ENCODE measurements at places on chromosomes 2 and 18.

GRCh38 chr2:216491793-216492596 is 6.6 kb upstream of the RPL37A start:
- no peak for DNase-seq

- DNase-seq = no peak
Observed at GRCh38 chr2:75603477-75603876, 42.7 kb upstream of the EVA1A start.

DNA sequence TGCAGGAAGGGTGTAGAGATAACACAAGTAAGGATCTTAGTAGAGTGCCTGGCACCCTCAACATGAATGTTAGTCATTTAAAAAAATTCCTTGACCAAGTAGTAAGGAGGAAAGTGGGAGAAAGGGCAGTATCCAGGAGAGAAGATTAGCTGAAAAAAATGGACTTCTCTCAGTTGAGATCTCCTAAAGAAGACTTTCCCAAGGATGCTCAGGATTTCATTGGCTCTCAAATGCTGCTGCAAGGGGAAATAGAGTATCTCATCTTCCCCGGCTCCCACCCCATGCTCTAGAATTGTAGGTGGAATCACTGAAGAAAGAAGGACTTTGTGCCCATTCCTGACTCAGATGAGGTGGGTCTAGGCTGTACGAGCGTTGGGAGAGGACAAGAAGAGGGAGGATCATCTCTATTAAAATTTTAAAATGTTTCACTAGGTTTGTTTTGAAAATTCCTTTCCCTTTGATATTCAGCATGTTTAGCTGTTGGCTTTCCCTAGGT is 231.1 kb downstream of the MYCN start:
- no peak for DNase-seq

- no peak for DNase-seq
Observed at GRCh38 chr2:105803337-105803736, 58.6 kb downstream of the NCK2 start.

GRCh38 chr18:28757466-28758008 is 580.6 kb upstream of the CDH2 start:
- DNase-seq = no peak

DNA sequence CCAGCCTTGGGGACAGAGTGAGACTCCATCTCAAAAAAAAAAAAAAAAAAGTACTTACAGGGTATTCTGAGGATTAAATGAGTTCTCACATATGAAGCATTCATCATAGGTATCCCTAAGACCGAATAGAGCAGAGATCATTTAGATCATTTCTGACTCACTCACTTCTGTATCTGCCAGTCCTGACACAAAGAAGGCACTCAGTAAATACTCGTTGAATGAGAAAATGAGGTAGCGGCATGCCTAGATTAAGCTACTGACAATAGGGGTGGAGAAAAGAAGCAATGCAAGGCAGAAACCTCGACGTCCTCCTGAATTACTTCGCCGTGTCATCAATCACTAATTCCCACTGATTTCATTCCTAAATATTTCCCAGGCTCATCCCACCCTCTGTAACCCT is 103.8 kb downstream of the GREB1L start:
- DNase-seq = no peak

DNA sequence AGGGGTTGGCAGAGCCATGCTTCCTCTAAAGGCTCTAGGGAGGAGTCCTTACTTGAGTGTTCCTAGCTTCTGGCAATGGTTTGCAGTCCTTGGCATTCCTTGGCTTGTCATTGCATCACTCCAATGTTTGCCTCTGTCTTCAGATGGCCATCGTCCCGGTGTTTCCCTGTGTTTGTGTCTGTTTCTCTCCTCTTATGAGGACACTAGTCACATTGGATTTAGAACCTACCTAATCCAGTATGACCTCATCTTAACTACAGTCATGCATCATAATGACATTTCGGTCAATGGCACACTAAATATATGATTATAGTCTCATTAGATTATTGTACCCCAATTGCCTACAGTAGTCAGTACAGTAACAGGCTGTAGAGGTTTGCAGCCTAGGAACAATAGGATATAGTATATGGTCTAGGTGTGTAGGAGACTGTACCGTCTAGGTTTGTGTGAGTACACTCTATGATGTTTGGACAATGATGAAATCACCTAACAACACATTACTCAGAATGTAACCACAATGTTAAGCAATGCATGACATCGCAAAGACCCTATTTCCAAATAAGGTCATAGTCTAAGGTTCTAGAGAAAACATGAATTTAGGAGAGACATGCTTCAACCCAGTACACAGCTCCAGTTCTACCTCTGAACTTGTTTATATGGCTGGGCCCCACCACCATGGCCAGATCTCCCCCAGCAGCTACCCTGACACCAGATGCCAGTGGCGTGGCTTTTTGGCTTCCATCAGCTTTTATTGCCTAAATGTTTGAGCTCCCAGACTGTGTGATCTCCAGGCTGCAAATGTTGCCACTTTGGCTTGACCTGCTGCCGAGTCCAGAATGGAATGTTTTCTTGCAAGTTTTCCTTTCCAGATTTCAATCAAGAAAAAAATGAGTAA is 22.1 kb downstream of the SRD5A2 start:
- no peak for DNase-seq

GRCh38 chr2:8598295-8599165 is 83.3 kb upstream of the ID2 start:
- DNase-seq = no peak

DNA sequence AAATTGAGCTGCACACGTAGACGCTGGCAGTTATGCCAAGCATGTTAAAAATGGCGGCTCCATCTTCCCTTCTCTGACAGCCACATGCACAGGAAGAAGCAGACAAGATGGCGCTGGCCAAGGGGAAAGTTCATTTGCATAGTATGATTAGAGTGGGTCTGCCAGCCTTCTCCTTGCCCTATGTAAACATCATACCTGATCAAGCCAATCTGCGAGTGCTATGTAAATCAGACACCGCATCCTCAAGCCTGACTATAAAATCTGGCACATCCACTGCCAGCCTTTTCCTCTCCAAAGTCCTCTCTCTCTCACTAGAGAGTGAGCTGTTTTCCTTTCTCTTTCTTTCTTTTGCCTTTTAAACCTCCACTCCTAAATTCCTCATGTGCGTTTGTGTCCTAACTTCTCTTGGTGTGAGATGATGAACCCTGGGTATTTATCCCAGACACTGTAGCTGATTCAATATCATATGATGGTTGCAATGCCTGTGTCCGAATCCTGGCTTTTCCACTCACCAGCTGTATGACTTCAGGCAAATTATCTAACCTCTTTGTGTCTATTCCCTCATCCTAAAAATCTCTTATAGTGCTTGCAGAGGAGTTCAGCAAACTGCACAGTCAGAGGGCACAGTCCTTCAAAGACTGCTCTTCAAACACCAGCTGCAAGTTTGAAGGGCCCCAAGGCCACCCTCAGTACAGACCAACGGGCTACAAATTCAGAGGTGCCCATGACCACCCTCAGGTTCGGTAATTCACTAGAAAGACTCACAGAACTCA is 39.3 kb upstream of the ITSN2 start:
- DNase-seq = no peak

DNA sequence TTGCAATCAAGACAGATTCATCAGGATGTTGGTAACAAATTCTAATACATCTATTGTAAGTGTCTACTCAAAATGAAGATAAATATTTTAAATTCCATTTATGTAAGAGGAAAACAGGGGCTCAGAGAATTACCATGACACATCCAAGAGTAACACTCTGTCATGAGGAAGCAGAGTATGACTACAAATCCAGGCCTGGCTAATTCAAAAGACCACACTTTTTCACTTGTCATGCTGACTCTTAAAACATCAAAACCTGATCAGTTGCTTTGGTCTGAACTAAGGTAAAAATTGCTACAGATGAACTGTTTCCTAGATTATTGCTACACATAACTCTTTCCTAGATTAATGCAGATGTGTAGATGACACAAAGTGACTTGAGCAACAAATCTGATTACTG is 880.6 kb downstream of the TSN start:
- DNase-seq = no peak

GRCh38 chr2:173568054-173568453 is 213.4 kb downstream of the CDCA7 start:
- DNase-seq = no peak

- no peak for DNase-seq
Observed at GRCh38 chr18:69585696-69586095, 185.0 kb downstream of the DOK6 start.

GRCh38 chr2:178512484-178512883 is 32.2 kb downstream of the PLEKHA3 start:
- no peak for DNase-seq

GRCh38 chr18:10558243-10558966 is 32.6 kb downstream of the NAPG start:
- no peak for DNase-seq
